ENCODE measurements at places on chromosomes 5 and 9.
A peak's percentile ranks its signal among the peaks of the same experiment; 100 is the strongest.

- peak; percentile 77 for DNase-seq
Measured at GRCh38 chr5:96687812-96688453, 25.8 kb downstream of the CAST start.

GRCh38 chr5:177357459-177358351, at the start of gene RGS14:
Gene RGS14, plus strand, starts transcription at chr5:177357924. Its CDS starts 101 bp downstream, at chr5:177358025.
- no peak for DNase-seq

DNA sequence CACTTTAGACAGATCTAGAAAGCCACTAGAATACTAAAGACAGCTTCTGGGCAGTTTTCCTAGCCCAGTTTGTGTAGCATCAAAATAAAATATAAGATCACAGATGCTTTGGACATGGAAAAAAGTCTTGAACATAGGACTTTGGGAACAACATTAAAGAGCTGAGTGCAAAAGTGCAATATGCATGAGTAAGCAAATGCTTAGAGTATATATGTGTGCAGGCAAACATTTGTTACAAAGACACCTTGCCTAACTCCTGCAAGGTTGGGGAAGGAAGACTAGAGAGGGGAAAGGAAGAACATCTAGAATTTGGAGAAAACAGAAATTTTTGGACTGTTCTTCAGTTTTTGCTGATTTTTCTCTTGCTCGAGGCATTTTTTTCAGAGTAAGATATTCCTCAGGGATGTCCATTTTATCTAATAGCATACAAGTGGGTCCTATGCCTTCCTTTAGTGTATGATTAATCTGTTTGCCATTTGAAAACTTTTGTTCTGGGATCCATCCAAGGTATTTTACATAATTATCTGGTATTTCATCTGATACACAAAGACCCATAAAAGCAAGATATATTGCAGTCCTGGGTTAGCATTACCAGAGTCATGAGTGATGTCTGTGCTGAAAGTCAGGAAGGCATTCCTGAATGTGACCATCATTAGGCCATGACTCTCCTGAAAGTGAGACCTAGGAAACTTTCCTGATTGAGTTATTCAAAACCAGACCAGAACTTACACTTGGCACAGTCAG, 142.0 kb upstream of the RGMB start:
- DNase-seq, result peak; percentile 23

DNA sequence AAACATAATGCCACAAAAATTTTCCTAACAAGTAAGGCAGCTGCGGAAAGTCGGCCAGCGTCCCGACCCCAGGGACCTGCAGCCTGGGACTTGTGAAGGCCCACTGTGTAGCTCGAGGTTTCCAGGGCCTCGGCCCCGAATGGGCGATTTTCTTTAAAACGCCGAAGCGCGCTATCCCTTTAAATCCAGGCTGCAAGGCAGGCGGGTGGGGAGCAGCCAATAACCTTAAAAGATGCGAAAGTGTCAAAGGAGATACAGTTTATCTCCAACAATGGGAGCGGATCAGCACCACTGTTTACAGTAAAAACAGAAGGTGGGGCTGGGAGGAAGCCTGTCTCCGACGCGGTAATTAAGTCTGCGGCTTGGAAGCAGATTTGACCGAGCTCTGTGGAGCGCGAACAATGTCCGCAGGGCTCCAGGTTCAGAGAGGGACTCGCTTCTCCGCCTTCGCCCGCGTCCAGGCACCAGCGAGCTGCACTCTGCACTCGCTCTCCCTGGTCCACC, 1.7 kb upstream of the ZSWIM6 start:
- DNase-seq, result no peak

DNA sequence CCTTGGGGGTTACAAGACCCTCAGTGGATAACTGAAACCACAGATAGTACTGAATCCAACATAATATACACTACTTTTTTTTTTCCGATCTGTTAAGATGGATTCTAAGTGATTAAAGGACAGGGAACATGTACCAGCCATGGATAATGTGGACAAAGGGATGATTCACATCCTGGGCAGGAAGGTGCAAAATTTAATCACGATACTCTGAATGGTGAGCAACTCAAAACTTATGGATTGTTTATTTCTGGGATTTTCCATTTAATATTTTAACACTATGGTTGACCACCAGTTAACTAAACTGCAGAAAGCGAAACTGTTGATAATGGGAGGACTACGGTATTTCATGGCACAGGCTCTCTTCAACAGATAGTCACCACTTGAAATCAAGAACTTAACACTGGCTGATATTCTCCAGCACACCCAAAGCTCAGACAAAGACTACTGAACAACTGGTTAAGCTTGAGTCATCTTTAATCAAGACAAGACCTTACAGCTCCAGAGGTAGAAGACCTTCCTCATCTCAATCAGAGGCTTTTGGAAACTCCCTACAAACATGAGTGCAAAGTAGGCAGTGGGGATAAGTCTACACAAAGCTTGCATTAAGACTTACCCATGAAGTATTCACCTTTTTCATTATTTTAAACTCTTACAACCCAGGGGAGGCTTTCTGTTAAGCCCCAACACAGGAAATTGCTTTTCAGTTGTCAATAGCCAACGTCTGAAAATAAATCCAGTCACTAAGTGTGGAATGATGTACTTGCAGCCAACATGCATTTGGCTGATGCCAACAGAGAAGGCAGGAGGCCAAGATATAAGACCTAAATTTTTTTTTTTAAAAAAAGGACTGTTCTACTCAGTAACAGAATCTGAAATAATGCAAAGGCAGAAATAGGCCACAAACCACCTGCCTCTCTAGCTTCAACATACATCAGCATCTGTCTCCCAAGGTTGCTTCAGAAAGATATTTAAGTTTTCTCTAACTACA, 78.7 kb downstream of the ELAVL2 start:
- no peak for DNase-seq

DNA sequence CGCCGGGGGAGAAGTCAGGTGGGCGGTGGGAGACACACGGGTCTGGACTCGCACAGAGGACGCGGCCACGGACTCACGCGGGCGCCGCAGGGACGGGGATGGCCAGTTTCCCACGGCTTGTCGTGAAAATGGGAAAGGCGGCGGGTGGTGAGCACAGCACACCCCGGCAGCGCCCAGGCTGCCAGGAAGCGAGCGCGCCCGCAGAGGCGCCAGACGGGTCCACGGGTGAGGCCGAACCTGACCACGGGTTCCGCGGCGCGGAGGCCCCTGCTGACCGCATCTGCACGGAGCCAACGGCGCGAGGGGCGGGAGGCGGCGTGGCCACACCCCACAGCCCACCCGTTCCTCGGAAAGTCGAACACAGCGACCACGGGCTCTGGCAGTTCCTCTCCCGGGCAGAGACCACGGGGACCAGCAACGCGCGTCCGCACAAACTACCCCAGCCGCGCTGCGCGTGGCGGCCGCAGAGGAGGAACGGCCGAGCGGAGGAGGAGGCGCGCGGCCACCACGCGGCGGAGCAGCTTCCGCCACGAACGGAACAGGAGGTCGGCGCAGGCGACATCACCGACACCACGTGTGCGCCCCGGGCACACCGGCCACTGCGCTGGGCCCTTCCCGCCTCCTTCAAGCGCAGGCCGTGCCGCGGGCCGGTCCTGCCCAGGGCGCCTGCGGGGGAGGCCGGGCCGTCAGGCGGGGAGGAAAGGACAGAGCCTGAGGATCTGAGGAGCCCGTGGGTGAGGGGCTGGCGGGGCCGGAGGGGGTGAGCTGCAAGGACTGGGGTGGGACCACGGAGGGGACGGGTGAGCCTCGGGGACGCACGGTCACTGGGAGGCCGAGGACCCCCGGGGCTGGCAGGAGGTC, 5.6 kb downstream of the EXD3 start:
- DNase-seq, result no peak

- DNase-seq, result no peak
Measured at GRCh38 chr9:137755261-137755927, 122.2 kb upstream of the CACNA1B start.

DNA sequence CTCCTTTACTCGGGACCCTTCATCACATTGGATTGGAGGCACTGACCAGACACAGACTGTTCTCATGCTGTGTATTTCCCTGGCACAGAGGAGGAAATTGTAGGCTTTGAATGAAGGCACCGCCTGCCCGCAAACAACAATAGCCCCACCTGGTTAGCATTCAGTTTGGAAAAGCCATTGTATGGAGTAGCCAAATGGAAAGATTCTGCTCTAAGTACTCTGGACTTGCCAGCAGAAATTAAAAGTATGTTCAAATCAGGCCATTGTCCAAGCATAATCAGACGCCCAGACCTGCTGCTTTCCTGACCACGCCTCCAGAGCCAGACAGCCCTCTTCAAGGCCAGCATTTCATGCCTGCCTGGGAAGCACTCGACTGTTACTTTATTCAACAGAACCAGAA, 8.0 kb upstream of the SEMA4D start:
- no peak for DNase-seq

- DNase-seq, result no peak
Measured at GRCh38 chr5:33933723-33934169, 2.4 kb upstream of the RXFP3 start.

DNA sequence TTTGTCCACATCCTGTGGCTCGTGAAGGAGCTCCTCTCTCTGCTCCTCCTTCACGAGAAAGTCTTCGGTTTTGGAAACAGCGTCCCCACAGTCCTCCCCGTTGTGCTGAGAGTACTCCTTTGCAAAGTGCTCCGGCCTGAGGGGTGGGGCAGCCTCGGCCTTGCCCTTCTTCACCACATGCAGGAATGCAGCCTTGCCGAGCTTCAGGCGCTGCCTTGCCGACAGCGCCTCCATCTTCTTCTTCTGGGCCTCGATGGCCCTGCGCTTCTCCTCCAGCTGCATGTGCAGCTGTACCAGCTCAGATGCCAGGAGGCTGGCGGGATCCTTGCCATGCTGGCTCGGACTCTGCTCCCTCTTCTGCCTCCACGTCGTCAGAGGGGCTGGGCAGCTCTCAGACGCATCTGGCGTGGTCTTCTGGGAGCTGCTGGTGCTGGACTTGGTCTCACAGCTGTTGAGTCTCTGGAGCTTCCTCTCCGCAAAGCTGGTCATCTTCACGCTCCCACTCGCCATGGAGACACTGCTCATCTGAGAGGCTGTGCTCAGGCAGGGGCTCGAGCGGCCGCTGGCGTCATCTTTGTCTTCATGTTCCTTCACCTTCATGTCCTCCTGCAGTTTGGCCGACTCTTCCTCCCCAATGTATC, 85.5 kb downstream of the CAMSAP1 start:
- no peak for DNase-seq

DNA sequence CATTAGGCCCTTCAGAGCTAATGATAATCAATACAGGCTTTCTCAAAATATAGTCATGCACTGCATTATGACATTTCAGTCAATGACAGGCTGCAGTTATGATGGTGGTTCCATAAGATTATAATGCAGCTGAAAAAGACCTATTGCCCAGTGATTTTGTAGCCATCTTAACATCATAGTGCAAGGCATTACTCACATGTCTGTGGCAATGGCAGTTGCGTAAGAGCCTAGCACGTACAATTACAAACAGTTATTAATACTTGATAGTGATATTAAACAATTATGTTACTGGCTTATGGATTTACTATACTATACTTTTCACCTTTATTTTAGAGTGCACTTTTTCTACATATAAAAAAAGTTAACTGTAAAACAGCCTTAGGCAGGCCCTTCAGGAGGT, 214.8 kb downstream of the ISL1 start:
- DNase-seq, result no peak

GRCh38 chr5:54821445-54822323, 163.7 kb downstream of the ESM1 start:
- DNase-seq, result no peak
